ENCODE measurements at places on chromosomes 6 and 20.

DNA sequence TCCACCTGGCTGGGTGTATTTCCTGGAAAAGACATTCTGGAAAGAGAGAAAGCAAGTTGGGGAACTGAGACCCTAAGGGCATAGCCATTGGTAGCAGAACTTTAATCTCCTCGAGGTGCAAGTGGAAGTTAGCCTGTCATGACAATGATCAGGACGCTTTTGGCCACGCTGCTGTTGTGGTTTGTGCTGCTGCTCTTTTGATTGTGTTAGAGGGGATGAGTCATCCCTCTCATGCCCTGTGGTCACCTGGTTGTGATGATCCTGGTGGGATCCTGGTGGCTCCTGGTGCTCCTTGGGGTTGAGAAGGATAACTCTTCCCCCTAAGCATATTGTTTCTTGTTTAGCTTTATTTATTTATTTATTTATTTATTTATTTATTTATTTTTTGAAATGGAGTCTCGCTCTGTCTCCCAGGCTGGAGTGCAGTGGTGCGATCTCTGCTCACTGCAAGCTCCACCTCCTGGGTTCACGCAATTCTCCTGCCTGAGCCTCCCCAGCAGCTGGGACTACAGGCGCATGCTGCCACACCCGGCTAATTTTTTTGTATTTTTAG, 350.3 kb downstream of the KIF16B start:
- DNase-seq = no peak

GRCh38 chr6:134207421-134207820, 110.5 kb downstream of the SGK1 start:
- DNase-seq = no peak

DNA sequence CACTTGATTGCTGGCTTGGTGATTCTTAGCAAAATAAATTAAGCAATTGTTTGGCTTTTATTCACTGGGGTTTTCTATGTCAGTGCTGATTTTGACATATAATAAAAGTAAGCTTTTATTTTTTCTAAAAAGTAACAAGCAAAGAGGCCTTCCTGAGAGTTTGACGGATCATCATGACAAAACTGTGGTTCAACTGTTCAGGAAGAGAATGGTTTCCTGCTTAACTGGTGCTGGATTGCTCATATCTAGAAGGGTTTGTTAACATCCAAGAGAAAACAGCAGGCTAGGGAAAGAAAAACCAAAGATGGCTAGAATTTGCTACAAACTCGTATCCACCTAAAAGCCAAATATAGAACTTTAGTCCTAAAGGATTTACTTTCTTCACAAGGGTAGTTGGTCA, 21.2 kb downstream of the SERPINB1 start:
- DNase-seq = no peak

DNA sequence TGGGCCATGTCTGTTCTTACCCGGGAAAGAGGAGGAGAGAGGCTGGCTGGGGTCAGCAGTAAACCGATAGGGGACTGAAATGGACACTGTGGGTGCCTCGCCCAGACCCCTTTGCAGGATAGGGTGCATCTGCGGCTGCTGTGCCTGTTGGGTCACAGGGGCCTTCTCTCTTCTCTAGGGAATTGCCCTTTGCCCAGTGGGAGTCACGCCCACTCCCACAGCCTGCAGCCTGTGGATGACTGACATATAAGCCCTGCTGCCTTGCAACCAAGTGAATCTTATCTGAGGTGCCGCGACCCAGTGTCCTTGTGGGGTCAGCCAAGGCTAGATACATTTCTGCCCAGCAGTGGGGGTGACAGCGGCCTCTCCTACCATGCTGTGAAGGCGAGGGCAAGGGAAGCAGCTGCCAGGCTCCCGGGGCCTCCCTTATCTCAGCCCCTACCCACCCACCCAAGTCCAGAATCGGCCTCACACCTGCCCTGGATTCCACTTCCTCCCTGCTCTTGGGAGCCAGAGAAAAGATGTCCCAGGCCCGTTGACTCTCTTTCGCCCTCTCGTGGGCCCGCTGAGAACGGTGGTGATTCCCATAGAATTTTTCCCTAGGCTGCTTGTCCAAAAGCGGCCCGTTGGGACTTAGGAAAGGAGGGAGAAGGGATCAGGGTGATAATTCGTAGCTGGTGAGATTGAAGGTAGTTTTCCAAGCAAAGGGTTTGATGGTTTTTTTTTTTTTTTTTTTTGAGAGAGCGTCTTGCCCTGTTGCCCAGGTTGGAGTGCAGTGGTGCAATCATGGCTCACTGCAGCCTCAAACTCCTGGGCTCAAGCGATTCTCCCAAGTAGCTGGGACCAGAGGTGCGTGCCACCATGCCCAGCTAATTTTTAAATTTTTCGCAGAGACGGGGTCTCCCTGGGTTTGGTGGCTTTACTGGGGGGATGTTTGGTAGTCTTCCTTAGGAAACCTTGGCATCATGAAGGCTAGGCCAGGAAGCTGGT, 76.4 kb upstream of the RNF24 start:
- no peak for DNase-seq

GRCh38 chr6:134723081-134723871, 226.6 kb downstream of the ALDH8A1 start:
- no peak for DNase-seq

DNA sequence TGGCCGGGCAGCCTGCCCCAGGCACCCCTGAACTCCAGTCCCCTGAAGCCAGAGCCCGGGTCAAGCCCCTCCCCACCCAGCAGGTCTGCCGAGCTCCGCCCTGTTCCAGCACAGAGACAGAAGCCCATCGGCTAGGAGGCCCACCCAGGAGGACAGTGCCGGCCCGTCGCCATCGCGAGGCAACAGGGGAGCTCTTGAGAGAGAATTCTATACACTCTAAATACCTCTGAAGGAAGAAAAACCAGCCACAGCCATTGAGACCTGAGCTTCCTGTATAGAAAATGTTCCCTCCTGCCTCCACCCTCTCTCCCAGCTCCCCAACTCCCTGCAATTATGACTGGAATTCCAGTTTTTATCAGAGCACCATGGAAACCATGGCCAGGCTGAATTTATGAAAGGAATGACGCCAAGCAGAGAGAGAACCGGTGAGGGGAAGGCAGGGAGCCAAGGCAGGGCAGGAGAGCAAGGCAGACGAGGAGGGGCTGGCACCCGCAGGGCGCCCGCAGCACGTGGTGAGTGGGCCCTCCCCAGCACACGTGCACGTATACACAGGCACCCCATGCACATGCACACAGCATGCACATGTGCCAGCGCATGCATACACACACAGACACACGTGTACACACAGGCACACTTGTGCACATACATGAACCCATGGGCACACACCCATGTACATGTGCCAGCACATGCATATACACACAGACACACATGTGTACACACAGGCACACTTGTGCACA, 27.6 kb upstream of the MRGBP start:
- no peak for DNase-seq

DNA sequence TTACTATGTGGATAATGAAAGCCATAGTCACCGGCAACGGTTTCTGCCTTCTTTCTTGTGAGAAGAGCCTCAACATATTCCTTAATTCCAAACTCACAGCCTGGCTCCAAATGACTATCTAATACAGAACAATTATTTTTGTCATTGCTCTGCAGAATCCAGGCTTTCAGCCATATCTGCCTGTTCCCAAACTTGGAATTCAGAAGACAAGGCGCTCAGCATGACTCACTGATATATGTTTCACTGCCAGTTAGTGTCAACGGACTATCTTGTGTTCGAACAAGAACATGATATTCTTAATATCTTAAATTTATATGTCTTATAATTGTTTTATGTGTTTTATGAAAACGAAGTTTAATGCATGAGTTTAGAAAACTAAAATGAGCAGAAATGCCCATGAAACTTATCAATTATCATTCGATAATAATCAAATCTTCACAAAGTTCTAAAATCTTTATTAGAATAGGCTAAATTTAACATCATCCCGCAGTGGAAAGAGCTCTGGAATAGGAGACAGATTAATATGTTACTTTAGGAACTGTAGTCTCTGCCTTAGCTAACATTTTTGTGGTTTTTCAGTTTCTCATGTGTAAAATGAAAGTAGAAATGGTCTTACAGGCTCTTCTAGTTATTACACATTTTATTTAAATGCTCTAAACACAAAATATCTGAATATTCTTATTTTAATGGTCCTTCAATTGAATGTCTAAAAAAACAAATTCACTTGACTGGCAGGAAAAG, 669.3 kb upstream of the GJE1 start:
- no peak for DNase-seq

GRCh38 chr6:55495277-55495676, 83.7 kb downstream of the HMGCLL1 start:
- no peak for DNase-seq

DNA sequence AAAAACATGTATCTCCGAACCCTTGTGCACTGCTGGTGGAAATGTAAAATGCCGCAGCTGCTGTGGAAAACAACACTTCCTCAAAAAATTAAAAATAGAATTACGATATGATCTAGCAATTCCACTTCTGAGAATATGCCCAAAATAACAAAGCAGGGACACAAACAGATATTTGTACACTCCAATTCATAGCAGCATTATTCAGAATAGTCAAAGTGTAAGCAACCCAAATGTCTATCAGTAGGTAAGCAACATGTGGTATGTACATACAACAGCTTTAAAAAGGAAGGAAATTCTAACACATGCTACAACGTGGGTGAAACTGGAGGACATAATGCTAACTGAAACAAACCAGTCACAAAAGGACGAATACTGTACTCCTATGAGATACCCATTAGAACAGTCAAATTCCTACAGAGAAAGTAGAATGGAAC, 5.7 kb upstream of the RAB5IF start:
- DNase-seq = no peak

- no peak for DNase-seq
Measured at GRCh38 chr6:144510859-144511258, 225.7 kb downstream of the UTRN start.

DNA sequence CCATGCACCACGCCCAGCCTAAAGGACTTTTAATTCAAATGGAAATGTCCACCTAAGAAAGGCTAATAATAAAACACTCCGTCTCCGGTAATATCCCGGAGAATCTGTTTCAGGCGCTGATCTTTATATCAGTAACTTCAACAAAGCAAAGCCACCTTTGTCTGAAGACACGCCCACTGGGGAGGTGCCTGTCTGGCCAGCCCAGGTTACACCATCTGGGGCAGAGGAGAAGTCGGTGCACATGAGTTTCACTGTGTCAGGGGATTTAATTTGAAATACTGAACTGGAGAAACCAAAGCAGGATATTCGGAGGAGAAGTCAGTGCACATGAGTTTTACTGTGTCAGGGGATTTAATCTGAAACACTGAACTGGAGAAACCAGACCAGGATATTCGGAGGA, 9.4 kb downstream of the SERPINB6 start:
- DNase-seq = no peak

GRCh38 chr20:59726281-59726595, 121.9 kb downstream of the PHACTR3 start:
- no peak for DNase-seq

- DNase-seq = peak; percentile 90
Measured at GRCh38 chr6:28399350-28400121, at the start of gene ZSCAN12. Gene ZSCAN12, minus strand, starts transcription at chr6:28399747. Its CDS starts 1,342 bp downstream, at chr6:28398405.

DNA sequence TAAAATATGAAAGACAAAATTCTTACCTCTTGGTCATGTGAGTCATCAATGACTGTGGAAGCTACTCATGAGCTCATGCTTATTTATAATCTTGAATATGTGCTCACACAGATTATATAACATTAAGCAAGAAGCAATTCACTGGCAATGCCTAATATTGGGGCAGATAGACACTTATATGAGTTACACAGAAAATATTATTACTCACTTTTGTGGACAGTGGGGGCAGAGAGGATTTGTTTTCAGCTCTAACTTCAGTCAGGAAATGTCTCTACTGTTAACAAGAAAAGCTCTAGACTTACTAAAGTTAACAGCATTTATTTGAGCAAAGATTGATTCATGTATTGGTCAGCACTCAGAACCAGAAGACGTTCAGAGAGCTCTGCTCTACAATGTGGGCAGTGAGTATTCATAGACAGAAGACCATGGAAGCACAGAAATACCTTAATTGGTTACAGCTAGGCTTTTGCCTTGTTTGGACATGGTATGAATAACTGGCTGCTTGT, 85.8 kb upstream of the AHI1 start:
- no peak for DNase-seq

DNA sequence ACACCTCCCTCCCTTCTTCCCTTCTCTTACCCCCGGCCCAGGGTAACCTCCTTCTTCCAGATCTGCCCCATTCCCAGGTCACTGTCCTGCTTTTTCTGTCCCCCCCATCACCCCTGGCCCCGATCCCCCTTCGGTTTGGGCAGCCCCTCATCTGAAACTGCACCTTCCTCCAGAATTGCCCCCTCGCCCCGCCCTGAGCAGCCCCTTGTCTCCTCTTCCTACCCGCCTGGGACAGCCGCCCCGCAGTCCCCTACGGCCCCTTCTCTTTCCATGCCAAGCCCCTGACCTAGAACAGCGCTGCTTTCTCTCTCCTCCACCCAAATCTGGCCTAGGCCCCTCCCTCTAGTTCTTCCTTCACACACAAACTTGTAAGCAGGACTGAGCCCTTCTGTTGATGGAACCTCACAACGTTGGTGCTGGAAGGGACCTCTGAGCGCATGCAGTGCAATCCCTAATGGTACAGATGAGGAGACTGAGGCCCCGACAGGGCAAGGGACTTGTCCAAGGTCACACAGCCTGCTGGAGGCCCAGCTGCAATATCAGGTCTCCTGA, 630 bp downstream of the PPP2R5D start:
- DNase-seq = no peak

DNA sequence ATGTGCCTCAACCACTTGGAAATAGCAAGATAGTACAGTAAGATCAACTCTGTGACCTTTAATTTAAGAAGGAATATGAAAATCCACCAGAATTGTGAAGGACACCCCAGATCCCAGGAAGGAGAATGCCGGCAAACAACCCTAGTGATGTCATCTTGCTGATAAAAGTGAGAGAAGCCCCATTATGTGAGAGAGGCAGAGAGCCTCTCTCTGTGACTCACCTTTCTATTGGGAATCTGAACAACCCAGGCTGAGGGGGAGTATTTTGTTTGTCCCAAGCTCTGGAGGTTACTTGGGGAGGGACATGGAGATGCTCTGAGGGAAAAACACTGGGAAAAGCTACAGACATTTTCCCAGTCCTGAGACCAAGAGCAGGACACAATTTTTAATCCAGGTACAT, 188.3 kb upstream of the FERMT1 start:
- DNase-seq = no peak

DNA sequence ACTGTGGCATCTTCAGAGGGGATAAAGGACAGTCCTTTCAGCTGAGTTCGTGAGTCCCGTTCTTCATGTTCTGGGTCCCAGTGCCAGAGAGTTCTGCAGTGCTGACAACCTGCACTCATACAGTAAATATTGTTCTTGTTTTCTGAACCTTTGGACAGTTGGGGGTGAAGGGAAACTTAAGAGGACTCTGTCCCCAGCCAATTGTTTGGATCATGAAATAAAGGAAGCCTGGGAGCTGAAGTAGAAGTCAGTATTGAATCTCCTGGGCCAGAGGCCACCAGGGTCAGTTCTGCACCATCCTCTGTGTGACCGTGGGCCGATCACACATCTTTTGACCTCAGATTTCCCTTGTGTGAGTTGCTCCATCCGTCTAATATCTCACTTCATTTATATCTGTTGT, 3.2 kb downstream of the SLC2A12 start:
- no peak for DNase-seq
